ENCODE measurements at places on chromosomes 6 and 20.

DNA sequence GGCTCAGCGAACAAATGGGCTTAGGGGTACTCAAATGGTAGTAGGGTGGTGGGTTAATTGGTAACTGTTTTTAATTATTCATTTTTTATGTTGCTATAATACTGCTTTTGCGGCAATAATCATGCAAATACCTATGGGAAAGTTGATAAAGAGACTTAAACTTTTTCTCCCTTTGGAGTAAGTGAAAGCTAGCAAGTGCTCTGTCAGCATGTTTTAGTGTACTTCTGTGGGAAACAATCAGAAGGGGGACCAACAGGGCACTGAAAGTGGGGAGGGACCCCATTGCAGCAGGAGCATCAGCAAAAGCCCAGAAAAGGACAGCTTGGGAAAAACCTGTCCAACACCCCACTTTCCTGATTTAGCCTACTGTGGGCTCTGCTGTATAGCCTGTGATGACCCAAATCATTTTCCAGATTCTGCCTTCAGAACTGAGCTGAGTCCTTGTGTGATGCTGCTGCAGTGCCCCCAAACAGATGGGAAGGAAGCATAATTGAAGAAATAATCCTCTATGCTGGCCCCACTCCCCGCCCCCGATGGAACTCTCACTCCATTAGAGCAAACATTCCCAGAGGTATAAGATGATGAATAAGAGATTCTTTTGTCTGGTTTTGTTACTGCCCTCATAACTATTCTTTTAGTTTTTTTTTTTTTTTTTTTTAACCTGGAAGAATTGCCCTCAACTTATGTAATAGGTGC is 322.8 kb downstream of the CD83 start:
- DNase-seq = no peak

DNA sequence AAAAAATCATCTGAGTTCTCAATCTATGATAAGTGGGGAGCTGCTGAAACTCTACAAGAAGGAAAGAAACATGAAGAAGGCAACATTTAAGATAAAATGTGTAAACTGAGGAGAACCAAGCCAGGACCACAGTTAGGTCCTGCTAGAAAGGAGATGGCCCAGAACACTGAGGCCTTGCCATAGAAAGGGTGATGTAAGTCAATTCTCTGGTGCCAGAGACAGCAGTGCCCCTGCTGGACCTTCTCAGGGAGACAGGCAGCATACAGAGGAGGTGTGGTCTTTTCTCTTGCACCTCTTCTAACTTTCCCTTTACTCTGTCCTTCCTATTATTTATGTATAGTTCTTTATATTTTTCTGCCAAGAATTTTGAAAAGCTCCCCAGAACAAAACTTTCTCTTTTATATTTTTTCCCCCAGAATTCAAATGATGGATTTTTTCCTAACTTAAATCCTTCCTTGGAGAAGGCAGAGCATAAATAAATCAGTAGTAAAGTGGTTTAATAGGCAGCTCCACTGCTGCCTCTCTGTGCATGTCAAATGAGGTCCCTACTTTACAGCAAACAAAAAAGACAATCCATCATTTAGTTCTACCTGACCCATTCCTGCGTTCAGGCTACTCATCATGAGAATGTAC is 9.0 kb downstream of the UQCC2 start:
- DNase-seq = peak; percentile 47

DNA sequence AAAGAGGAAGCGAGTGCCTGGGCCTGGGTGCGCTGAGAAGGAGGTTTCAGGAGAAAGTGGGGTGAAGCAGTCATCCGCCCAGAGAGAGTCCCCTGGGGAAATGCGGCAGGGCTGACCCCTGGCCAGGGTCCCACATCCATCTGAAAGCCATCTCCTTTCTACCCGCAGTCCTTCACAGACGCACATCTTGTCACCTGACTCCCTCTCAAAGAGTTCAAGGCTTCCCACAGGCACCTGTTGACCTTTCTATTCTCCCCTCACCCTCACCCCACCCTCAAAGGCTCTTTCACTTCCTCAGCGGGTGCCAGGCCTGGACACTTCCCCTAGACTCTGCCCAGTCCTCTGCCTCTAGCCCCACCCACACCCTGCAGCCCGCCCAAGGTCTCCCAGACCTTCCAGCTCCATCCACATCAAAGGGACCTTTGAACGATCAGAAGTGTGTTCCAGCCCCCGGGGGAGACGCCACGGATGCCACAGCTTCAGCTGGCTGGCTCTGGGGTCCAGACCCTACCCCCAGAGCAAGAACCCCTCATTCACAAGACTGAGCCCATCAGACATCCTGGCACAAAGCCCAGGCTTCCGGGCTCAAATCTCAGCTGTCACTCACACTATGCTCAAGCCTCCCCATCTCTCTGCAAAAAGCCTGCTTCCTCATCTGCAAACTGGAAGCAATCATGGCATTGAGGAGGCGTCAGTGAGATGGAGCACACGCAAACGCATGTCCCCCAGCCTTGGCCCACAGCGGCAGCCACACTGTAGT is 2.1 kb downstream of the CTSZ start:
- peak; percentile 46 for DNase-seq

GRCh38 chr20:53989401-53989800 is 81.0 kb downstream of the BCAS1 start:
- DNase-seq = no peak

GRCh38 chr6:132907231-132907630 is 92.9 kb downstream of the RPS12 start:
- no peak for DNase-seq

- DNase-seq = no peak
Measured at GRCh38 chr20:63481503-63481902, 9.0 kb upstream of the KCNQ2 start.

- no peak for DNase-seq
Measured at GRCh38 chr6:44152109-44152461, 6.5 kb upstream of the CAPN11 start.

- no peak for DNase-seq
Measured at GRCh38 chr20:59047938-59048680, 5.5 kb upstream of the PRELID3B start.

- no peak for DNase-seq
Measured at GRCh38 chr6:44186635-44187025, 28.0 kb downstream of the CAPN11 start.

- no peak for DNase-seq
Measured at GRCh38 chr6:63883597-63883996, 248.0 kb downstream of the PHF3 start.

DNA sequence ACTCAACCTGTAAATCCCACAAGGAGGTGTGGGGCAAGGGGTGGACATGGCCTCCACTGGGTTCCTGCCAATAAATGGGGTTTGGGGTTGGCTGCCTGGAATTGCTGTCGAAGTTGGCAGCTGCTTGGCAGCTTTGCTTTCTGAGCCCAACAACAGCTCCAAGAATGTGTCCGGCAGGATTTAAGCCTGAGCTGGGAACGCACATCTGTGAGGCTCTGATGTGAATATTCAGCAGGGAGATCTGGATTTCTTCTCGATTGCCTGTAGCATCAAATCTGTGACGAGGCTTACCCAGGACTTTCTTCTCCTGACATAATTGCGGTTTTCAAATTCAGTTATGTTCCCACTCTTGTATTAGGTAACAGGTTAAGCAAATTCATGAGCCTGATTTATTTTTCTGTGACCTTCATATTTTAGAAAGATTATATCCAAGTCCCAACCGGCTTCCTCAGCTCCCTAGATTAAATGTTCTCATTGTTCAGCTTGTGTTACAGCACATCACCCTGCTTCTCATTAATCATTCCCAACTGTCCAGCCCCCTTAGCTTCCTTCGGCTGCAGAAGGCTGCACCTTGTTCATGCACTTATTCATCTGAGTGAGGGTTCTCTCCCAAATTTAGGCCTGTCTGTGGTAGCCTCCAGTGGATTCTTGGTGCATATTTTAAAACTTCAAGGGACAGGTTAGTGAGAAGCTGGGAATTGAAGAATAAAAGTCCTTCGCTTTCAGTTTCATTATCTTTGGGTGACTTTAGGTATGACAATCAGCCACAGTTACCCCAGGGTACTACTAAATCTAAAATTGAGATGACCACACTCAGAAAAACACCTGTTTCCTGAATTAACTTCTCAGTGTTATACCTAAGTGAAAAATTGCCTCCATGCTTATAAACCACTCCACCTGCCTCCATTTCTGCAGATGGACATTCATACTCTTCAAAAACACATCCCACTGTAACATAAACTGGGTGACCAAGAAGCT is 310.0 kb downstream of the ESR1 start:
- DNase-seq = no peak

DNA sequence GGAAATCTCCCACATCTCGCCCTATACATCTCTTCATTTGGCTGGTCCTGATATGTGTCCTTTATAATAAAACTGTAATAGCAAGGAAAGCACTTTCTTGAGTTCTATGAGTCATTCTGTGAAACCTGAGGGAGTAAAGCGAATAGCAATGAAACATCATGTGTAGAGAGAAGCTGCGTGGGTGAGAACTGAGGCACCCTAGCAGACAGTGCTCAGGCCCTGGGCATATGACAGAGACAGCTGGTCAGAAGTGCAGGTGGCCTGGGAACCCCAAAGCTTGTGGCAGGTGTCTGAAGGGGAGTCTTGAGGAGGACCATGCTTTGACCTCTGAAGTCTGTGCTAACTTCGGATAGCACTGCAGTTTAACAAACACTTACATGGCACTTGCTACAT is 1.3 kb upstream of the BLOC1S5 start:
- DNase-seq = no peak

GRCh38 chr20:45890077-45890984 is 677 bp downstream of the NEURL2 start:
- DNase-seq = peak; percentile 66

- DNase-seq = no peak
Measured at GRCh38 chr6:80641591-80641990, 535.1 kb downstream of the BCKDHB start.

DNA sequence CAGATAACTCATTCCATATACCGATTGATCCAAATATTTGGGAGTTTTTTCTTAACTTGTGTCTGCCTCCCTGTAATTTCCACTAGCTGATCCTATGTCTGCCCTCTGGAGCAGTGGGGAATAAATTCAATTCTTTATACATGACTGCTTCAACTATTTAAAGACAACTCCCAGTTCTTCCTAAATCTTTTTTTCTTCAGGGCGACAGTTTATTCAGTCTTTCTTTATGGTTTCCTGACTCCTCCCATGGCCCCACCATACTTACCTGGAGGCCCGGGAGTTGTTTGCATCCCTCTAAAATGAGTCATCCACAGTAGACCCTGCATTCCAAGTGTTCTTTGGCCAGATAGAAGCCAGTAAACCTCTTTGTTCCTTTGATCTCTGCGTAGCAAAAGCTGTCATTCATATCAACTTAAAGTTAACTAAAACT is 73.6 kb downstream of the LCA5 start:
- no peak for DNase-seq

GRCh38 chr20:61482056-61482887 is 230.2 kb downstream of the CDH4 start:
- DNase-seq = no peak

GRCh38 chr6:125789576-125790357 is 993 bp upstream of the NCOA7 start:
- DNase-seq = peak; percentile 20

- no peak for DNase-seq
Measured at GRCh38 chr6:20856681-20857288, 322.5 kb downstream of the CDKAL1 start.

DNA sequence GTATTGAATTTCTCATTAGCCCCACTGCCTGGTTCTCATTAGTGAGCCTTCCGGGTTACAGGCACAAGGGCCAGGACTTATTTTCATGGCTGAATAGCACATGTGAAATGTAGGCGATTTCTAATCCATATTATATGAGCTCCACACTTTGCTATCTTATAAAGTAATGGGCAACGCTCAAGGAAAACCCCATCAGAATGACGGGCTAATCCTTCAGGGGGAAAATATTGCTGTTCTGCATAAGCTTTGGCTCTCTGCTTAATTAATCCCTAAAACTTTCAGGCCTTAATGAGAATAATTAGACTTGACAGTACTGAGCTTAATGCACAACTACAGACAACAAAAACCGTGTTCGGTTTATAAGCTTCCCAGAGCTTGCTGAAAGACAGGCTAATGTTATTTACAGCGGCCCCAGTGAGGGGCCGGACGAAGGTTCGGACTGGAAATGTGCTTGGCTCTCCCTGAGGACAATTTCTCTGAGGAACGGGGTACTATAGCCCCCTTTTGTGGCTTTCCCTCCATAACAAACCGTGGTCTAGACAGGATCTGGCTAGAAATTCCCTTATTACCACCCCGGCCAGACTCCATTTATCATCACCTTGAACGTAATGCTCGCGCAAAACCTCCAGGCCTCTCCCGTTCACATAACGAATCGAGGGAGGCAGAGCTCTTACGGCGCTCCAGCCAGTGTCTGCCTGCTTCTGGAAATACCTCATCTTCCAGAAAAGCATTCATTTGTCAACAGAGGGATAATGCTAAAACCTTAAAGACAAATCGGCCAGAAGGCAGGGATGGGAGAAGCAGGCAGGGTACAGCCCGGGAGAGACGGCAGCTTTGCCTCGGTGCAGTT is 164.5 kb downstream of the CD83 start:
- no peak for DNase-seq

DNA sequence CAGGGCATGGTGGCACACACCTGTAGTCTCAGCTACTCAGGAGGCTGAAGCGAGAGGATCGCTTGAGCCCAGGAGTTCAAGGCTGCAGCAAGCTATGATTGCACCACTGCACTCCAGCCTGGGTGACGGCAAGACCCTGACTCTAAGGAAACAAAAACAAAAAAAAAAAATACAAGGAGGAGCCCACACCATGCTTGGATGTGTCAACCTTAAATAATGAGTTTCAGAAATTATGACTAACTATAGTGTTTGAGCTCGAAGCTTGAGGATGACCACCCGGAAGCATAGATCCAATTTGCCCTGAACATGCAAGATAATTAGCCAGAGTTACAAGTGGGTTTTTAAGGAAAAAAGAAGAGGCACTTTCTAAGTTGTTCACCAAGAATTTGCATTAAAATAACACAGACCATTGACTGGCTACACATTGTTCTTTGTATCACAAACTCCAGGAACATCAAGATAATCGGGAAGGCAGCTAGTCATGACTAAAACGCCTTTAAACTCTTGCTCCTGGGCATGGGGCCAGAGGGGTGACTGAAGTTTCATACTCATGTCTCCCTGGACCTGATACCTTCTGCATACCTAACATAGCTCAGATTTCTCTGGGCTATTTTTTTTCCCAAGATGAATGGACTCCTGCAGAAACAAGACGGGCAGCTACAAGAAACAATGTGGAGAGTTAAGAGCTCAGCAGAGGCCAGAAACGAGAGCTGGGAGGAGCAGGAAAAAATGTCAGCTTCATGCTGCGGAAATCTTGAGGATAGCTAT is 289.6 kb downstream of the PREX1 start:
- DNase-seq = no peak

GRCh38 chr6:151075930-151076555 is 163.7 kb upstream of the AKAP12 start:
- no peak for DNase-seq

- DNase-seq = no peak
Measured at GRCh38 chr6:18562726-18563125, 175.6 kb downstream of the RNF144B start.

- no peak for DNase-seq
Measured at GRCh38 chr6:129215916-129216520, 333.1 kb downstream of the LAMA2 start.

DNA sequence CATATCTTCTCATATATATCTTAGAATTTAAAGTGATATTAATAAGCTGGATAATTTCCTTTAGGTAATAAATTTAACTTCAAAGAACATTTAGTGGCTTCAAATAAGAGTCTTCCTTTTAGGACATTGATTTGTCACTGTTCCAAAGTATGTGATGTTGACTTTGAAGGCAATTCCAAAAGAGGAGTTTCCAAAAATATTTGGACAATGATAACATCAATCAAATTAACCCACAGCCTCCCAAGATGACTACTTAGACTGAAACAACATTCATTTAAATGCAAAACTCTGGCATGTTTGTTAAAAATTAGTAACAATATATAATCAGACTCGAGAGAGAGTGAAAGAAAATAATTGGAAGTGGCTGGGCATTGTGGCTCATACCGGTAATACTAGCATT is 211.1 kb downstream of the OGFRL1 start:
- no peak for DNase-seq

Data from CD4-positive, alpha-beta T cell treated with Interleukin-1 beta for 1 hour (primary cell).